ENCODE measurements at places on chromosomes 5 and 9.

DNA sequence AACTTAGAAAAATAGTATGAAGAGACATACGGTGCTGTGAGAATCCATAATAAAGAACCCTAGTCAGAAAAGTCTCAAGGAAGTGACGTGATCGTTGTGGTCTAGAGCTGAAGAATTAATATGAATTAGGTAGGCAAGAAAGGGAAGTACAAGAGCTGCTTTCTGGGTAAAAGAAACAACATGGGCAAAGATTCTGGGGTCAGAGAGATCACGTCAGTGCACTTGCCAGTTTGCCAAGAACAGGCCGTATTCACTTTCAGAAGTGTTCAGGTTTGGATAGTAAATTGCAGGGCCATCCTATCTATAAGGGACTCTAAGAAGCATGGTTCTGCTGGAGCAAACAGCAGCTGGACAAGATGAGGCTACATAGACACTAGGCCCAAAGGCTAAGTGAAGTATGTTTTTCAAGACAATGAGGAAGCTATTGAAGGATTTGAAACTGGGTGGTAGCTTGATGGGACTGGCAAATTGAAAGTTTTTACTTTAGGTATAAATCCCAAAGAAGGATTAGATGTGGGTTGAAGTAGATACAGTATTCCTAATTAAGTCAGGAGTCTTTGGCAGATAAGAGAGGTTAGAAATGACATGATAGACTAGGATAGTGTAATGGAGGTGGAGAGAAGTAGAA lies 4.8 kb upstream of the CHD1 start:
- no peak for DNase-seq

DNA sequence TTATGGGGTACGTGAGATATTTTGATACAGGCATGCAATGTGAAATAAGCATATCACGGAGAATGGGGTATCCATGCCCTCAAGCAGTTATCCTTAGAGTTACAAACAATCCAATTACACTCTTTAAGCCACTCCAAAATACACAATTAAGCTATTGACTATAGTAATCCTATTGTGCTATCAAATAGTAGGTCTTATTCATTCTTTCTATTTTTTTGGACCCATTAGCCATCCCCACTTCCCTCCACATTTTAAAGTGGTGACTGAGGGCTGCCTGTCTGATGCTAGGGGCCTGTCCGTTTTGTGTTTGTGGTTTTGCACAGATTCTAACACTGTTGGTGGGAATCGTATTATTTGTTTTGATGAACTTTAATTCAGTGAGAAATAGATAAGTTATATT lies 129.7 kb upstream of the DHFR start:
- DNase-seq = no peak

GRCh38 chr9:115952430-115953292 lies 200.9 kb upstream of the PAPPA start:
- DNase-seq = no peak

GRCh38 chr5:177426566-177427210 lies at the start of gene GRK6:
Gene GRK6, plus strand, starts transcription at chr5:177426676. Its CDS starts 170 bp downstream, at chr5:177426846.
- no peak for DNase-seq

DNA sequence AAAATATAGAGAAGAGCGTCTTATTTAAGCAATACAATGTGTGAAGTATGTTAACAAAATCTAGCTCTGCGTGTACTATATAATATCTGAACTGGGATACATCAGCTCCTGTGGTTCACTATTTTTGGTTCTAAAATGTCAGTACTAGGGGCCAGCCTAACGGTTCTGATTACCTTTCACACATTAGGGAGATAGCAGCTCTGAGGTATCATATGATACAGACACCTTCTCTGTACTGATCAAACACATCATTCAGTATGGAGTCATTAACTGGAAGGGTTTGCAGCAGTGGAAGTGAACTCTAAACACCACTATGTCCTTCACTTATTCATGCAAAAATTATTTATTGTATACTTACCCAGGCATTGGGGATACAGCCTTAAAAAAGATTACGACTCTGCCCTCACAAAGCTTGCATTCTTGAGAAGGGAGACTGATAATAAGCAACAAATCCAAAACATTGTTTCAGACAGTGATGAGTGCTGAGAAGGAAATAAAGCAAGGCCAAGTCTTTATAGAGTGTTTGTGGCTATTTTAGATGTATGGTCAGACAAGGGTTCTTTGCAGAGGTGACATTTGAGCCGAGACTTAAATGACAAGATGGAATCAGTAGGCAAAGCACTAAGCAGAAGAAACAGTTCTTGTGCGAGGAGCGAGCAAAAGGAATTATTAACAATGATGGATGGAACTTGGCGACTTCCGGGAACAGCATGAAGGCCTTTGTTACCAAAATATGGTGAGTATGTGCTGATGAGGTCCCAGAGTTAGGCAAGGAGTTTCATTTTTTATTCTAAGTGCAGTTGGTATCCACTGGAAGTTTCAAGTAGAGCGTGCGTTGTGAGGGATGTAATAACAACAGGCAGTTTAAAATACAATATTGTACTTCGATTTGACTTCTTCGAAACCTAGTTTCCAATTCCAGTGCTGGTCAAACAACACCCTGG lies 1.8 kb upstream of the LNPEP start:
- no peak for DNase-seq

- DNase-seq = no peak
Measured at GRCh38 chr5:144125163-144125726, 45.2 kb downstream of the YIPF5 start.

GRCh38 chr9:128254855-128255759 lies 20.7 kb downstream of the GOLGA2 start:
- no peak for DNase-seq

DNA sequence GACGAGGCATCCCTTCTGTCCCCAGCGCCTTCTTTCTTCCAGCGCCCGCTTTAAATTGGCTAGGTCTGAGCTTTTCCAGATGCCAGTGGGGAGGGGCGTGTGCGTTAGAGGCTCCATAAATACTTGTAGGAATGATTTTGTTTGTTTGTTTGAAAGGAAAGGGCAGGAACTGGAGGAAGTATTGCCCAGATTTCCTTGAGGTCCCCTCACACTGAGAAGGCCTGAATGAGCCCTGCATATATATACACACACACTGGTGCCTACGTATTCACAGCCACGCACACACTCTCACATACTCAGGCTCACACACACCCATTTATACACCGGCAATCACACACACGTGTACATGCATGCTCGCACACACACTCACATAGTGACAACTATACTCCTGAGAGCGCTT lies 1.0 kb upstream of the SLIT3 start:
- no peak for DNase-seq

DNA sequence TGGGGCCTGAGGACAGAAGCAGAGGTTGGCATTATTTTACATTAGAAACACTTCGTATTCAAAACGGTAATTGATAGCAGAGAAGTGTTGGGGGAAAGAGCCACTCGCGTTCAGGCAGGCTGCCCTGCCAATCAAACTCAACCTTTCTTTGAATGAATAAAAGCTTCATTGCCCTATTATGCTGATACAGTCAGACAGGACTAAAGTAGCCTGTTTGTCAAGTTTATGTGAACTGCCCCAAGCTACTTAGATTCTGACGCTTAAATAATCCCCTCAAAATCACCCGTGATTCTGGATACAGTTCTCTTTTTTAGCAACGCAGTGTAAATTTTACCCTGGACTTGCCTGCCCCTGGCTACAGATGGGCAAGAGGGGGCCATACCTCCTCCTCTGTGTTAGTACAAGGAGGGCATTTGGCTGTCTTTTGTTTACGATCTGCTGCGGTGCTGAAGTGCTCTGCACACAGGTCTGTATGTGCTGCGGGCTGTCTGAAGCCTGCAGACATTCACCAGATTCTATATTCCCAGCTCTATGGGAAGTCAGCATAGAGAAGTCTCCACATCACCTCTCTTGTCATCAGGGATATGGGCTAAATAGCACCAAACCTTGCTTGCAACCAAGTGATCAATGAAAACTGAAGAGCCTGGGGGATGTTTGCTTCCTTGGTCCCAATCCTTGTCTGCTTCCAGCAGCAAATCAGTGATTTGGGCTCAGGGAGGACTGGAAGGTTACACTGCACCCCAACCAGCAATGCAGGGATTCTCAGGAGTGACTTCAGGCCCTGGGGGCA lies 218.4 kb downstream of the EBF1 start:
- DNase-seq = no peak

DNA sequence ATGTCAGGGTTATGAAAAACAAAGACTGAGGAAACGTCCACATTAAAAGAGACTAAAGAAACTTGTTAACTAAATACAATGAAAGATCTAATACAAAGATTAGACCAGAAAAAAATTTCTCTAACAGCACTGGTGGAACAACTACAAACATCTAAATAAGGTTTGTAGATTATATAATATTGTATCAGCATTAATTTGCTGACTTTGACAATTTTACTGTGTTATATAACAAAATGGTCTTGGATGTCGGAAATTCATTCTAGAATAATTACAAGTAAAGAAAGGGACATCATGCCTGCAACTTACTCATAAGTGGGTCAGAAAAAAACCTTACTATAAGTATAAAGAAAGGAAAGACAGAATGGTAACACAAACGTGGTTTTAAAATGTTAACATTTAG lies 50.1 kb downstream of the PJA2 start:
- no peak for DNase-seq

DNA sequence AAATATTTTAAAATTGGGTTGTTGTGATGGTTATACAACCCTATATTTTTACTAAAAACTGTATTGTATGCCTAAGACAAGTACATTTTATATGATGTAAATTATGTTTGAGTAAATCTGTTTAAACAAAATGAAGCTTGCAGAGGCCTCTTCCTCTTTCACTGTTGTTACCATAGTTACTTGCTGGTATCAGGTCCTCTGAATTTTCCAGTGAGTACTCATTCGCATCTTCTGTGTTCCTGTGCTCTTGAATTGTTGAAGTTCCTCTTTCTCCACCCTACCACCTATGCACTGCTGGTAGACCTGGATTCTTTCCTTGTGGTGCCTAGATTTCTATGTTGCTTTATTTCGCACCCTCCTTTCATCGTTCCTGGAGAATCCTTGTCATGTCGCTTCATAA lies 938.5 kb upstream of the ACO1 start:
- no peak for DNase-seq

GRCh38 chr5:180591311-180591887 lies at the start of gene SCGB3A1:
Gene SCGB3A1, minus strand, starts transcription at chr5:180591499. Its CDS starts 37 bp downstream, at chr5:180591462.
- DNase-seq = no peak

DNA sequence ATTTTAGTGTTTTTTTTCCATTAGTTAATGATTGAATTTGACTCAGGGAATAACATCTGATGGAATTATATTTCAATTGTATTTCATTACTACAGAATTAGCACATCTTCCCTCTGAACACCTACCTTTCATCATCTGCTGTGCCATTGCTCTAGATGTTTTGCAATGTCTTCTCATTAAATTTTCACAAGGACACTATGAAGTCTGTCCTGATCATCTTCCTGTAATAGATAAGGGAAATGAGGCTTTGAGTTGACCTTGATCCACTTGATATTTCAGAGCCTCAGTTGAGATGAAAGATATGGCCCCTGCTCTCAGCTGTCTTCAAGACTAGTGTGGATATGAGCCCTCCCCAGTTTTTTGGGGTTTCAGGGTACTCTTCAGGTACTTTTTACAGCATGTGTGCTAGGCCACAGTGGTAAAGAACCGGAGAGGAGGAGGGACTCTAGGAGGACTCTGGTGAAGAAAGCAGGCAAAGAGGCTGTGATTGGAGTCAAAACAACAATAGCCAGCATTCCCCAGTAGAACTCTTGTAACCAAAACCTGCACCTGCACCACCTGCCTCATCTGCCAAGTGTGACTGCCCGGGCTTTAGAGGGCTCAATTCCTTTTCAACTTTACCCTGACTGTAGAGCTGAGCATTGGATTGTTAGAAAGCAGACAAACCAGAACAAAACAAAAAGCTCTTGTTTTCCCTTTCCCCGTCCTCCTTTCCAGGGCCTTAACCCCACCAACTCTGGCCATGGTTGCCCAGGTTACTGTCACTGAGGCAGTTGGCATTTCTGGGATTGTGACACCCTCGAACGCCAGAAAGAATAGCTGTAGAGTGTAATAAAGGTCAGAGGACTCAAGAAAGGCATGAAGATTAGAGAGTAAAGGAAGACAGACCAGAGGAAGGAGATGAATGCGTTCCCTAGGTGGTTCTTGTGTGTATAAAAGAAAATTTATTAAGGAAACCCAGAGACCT lies 56.3 kb downstream of the ERAP1 start:
- no peak for DNase-seq

- DNase-seq = no peak
Measured at GRCh38 chr5:2737273-2738155, 14.0 kb downstream of the IRX2 start.

DNA sequence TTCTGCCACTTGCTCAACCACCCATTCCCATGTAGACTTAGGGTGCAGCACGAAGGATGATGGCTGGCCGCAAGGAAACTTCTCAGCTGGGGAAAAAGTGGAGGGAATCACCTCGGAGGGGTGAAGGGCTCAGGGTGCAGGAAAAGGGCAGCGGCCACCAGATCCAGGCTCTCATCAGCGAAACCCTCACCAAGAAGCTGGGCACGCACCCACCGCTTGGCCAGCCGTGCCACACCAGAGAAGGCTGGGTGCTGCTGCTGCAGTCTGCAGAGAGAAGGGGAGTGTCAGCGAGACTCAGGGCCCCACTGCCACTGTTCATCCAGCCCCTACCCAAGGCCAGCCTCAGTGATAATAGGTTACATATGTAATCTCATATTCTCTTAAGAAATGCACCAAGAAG lies 8.6 kb downstream of the NOL6 start:
- no peak for DNase-seq

DNA sequence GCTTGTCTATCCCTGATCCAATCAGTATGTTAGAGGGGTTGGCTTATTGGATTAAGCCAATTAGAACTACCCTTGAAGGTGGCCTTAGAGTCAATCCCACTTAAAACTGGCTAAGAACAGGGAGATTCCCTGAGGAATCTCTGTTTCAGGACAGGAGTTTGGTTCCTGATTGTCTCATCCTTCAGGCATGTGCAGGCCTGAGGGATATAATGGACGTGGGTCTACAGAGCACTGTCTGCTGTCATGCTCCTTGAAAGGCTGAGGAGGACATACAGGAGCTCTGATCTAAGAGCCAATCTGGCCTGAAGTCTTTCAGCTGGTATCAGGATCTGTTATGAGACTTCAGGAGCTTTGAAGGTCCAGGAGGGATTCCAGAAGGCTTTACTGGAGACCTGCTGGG lies 36.2 kb upstream of the PRXL2C start:
- no peak for DNase-seq

DNA sequence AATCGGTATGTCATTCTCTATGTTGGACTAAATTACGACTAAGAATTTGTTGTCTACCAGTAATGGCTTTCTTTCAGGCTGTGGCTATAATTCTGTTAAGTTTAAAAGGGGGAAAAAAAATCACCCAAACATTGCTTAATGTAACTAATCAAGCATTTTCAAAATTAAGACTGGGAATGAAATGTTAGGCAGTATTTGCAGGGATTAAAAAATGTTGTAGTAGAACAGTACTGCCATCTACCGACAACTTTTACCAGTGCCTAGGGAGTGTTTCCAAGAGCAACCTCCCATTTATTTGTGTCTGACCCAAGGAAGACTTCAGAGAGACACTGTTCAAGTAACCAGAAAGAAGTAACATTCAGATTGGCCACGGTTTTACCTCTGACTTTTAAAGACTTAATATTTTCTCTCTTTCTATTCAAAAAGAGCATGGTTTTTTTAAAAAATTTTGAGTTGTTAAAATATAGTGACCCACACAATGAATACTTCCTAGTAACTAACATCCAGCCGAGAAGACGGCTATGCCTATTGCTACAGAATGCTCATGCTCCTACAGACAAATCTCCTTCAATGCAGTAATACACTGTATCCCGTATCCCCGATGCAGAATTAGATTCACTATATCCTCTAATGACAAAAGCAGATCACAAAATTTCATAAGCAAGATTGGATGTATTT lies 92.4 kb downstream of the ARL15 start:
- DNase-seq = no peak

GRCh38 chr5:133859073-133859472 lies 109.4 kb downstream of the C5orf15 start:
- no peak for DNase-seq
